Stimulated activated CD8-positive, alpha-beta memory T cell treated with anti-CD3 and anti-CD28 coated beads, Interleukin-12 subunit alpha, Interleukin-12 subunit beta, amount 100 ng/mL, for 4 hours (primary cell): ENCODE measurements at places on chromosomes 4 and X.

DNA sequence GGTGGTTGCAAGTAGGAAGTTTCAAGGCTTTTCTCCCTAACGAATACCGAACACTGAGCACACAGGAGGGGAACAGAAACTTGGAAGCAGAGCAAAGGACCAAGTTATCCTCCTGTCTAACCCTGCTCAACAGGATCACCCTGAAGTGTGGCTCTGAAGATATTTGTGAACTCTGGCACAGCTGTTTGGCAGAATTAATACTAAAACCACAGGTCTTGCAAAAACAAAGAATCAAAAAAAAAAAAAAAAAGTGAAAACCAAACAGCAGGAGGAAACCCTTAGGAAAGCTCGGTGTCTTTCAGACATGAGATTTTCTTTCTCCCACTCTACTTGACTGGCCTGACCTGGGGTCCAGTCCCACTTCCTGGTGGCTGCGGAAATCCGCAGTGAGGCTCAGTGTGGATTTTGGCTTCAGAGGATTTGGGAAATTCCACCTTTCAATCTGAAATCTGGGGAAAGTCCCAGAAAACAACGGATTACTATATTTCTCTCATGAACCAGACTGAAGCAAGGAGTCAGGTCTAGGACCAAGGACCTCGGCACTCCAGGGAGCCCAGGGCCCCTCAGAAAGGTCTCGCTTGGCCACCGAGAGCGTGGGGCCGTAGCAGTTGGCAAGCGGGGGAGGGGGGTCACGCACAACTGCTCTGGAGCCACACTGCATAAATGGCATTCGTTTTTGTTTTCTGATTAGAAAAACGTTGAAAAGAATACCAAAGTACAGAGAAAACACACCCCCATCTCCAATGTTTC is 867 bp downstream of the TIFA start:
- no peak for DNase-seq

GRCh38 chr4:175330652-175331051 is 412.5 kb downstream of the ADAM29 start:
- no peak for DNase-seq

DNA sequence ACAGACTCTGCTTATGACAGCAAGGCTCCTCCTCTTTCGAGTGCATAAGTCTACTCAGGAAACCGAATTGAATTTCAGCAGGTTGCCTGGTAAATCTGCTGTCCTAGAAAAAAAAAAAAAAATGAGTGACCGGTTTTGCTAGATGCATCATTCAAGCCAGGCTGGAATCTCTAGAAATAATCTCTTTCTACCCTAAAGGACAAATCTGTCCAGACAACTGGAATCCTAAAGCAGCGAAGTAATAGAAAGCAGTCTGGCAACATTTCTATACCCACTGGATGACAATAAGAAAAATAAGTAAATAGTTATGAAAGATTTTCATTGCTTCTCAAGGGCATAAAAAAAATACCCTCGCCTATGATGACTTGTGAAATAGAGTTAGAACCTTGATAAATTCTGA is 703.5 kb downstream of the RPA4 start:
- no peak for DNase-seq

GRCh38 chr4:79287076-79287475 is 38.8 kb downstream of the NAA11 start:
- DNase-seq: no peak

- DNase-seq: no peak
Measured at GRCh38 chrX:46587158-46587557, 13.6 kb downstream of the CHST7 start.

DNA sequence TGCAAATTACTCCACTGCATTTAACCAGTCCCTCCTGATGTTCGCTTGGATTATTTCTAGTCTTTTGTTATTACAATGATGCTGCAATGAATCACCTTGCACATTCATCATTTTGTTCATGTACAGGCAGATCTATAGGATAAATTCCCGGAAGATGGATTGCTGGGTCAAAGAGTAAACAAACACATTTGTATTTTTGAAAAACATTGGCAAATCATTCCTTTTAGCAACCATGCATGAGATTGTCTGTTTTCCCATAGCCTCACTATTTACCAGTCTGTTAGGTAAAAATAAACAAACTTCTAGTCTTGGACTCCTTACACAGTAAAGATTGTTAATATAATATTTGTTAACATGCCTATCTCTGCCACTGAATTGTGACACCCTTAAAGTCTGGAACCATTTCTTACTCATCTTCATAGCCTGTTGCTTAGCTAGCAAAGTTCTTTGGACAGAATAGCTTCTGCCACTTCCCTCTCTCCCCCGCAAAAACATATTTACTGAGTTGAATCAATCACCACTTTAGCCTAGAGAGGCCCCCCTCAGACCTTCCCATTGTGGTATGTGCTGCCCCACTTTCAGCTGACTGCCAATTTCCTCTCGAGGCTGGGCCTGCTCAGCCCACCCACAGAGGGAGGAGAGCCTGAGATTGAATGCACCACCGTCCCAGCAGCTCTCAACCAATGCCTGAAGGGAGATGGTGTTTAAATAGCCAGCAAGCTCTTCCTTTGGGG is 108.4 kb upstream of the ATXN3L start:
- DNase-seq: no peak

DNA sequence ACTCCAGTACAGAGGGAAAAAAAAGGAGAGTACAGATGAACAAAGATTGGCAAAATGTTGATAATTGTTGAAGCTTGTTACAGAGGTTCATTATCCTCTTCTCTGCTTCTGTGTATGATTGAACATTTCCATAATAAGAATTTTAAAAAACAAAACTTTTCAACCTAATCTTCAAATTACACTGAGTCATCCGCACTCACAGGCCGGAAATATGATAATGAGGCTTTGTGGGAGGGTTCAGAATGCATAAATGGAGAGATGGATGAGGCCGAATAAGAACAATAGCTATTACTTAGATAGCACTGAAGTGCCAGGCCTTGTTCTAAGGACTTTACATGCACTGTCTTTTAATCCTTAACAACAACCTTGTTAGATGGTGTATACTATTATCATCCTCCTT is 4.6 kb upstream of the ERCC6L start:
- no peak for DNase-seq

GRCh38 chrX:97399400-97399799 is 515.7 kb downstream of the RPA4 start:
- DNase-seq: no peak

- no peak for DNase-seq
Measured at GRCh38 chrX:17984415-17984814, 123.3 kb upstream of the RAI2 start.

DNA sequence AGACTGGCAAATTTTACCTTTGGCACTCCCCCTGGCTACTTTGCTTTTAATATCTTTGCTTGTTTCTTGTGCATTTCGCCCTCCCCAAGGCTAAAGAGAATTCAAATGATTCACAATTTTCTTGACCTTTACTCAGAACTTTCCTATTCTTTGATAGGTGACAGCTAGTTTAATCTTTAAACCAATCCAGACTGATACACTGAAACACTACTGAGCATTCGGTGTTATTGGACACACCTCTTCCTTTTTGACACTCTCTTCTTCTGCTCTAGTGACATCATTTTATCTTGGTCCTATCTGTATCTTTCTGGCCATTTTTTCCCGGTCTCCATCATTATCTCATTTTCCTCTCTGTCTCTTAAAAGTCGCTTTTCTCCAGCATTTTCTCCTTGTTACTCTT is 103.1 kb downstream of the IL1RAPL2 start:
- DNase-seq: no peak

DNA sequence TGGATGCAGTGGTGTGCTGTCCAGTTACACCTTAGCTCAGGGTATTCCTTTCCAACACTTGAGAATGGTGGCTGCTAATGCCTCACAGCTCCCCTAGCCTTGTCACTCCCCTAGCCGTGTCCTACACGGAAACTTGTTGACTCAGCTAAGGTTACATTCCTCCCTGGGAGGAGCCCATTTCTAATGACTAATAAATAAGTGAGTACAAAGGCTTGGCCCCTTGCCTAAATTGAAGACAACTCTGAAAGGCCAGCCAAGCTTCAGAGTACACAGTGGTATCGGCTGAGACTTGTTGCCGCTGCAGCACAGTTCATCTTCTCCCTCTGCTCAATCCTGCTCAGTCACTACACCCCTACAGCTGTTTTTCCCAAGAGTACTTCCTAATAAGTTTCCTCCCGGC is 21.2 kb upstream of the SLC25A31 start:
- DNase-seq: no peak

GRCh38 chrX:111244235-111244750 is 26.0 kb downstream of the CAPN6 start:
- DNase-seq: no peak

GRCh38 chr4:31059753-31060522 is 339.8 kb downstream of the PCDH7 start:
- no peak for DNase-seq

- no peak for DNase-seq
Measured at GRCh38 chrX:99782516-99783040, 627.5 kb downstream of the PCDH19 start.

- DNase-seq: no peak
Measured at GRCh38 chrX:55480390-55481062, 9.1 kb downstream of the USP51 start.

- DNase-seq: no peak
Measured at GRCh38 chr4:54228961-54229501, at the start of gene PDGFRA. PDGFRA (plus strand) TSS chr4:54229293; CDS start chr4:54258769, 29,476 bp downstream.

GRCh38 chr4:187433141-187433540 is 562.4 kb upstream of the ZFP42 start:
- DNase-seq: no peak

DNA sequence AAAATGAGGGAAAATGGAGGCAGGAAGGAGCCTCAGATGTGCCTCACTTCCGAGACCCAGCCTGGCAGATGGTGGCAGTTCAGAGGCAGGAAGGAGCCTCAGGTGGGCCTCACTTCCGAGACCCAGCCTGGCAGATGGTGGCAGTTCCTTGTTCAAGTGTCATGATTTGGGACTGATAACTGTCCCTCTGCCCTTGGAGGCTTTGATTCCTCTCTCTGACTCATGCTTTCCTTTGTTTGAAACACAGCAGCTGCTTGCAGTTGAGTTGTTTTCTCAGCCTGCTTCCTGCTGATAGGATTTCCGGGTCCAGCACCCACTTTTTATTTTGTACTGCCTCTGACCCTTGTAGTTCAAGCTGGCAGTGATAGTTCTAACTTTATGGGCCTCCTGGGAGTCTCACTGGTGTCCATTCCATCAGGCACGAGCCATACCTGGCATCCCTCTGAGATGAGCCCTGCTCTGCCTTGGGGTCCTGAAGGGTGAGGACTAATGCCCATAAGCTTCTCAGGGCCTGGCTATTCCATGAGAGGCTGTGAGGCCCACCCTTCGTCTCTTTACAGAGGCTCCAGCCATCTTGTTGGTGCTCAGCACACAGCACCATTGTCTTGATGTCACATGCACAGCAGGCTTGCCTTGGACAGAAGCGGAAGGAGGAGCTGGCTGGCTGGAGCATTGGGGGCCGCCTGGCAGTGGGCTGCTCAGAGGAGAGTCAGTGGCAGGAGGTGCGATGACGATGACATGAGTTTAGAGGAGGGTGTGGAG is 13.0 kb downstream of the RGS12 start:
- DNase-seq: no peak

- DNase-seq: no peak
Measured at GRCh38 chr4:145709336-145709735, 29.4 kb downstream of the C4orf51 start.
